Central memory CD8-positive, alpha-beta T cell (primary cell): ENCODE measurements at places on chromosomes 4 and X.

- DNase-seq, result no peak
Measured at GRCh38 chrX:111483135-111483534, 28.3 kb upstream of the SERTM2 start.

GRCh38 chr4:137495578-137495977, 36.7 kb downstream of the PCDH18 start:
- no peak for DNase-seq

DNA sequence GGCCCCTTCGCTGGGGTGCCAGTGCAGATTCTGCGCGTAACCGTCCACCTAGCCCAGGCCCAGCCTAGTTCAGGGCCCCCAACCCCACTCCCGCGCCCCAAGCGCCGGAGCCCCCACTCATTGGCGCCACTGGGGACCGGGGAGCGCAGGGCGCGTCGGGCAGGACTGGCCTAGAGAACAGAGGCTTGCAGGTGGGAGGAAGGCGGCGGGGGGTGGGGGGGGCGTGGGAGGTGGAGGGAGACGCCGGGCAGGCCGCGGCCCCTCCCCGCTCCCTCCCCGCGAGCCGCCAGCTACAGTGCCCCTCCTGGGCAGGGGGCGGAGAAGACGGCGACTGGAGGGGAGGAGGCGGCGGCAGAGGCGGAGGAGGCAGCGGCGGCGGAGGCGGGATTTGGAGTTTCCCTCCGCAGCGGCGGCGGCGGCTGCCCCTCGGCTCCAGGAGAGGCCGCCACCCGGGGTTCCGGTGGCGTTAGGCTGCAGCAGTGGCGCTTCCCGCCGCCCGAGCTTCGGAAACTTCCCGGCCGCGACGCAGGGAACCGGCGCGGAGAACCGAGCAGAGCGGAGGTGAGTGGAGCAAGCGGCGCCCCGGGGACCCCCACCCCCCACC, 4.8 kb upstream of the DUSP9 start:
- DNase-seq, result no peak

DNA sequence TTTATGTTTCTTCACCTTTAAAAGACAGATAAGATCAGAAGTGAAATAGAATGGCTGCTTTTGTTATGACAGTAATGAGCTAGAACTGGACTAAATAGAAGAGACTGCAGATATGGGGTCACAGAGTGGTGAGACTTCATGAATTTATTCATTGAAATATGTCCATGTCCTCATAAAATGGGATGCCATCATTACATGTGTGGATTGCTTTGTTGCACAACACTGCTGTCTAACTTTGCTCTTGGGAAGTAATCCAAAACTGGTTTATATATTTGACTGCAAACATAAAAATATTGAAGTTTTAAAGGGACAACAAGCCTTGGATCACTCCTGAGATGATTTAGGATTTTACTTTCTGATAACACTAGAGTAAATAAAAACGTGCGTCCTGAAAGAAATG, 209.2 kb upstream of the FAT4 start:
- no peak for DNase-seq

- DNase-seq, result no peak
Measured at GRCh38 chrX:150694738-150695410, 1.7 kb downstream of the MTMR1 start.

GRCh38 chr4:102792361-102792936, 31.7 kb upstream of the MANBA start:
- DNase-seq, result no peak

DNA sequence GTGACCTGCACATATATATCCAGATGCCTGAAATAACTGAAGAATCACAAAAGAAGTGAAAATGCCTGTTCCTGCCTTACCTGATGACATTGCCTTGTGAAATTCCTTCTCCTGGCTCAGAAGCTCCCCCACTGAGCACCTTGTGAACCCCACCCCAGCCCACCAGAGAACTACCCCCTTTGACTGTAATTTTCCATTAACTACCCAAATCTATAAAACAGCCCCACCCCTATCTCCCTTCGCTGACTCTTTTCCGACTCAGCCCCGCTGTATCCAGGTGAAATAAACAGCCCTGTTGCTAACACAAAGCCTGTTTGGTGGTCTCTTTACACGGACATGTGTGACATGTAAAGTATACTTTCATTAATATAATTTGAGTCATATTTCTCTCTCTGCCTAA, 320.3 kb upstream of the TECRL start:
- DNase-seq, result no peak

- no peak for DNase-seq
Measured at GRCh38 chr4:189533603-189534002, 407.1 kb upstream of the FRG1 start.

DNA sequence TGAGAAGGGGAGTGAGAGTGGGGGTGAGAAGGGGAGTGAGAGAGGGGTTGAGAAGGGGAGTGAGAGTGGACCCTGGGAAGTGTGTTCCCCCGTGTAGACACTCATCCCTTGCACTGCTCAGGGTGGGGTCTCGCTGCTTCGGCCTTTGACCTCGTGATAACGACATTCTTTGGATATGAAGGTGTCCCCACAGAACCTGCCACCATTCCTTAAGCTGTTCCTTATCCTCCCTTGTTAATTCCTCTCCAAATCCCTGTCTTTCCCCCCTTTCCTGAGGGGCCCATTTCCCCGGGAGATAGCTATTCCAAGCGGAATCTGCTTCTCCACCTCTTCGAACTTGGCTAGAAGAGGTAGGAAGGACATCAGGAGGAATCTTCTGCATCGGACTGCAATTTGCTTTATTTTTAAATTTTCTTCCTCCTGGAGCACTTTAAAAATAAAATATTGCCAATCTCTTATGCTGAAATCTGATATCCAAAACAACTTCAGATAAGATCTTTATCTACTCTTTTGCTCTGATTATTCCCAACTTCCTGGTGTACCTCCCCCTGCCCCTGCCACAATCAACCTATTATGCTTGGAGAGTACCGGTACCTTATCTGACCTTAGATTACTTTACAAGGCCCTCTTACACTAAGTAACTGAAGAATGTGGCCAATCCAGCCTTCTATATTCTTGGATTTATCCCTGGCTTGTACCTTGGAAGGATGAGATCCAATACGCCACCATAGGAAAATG, 15.6 kb downstream of the TRIML1 start:
- DNase-seq, result no peak

- DNase-seq, result no peak
Measured at GRCh38 chrX:131746491-131746968, 202.7 kb downstream of the OR13H1 start.

DNA sequence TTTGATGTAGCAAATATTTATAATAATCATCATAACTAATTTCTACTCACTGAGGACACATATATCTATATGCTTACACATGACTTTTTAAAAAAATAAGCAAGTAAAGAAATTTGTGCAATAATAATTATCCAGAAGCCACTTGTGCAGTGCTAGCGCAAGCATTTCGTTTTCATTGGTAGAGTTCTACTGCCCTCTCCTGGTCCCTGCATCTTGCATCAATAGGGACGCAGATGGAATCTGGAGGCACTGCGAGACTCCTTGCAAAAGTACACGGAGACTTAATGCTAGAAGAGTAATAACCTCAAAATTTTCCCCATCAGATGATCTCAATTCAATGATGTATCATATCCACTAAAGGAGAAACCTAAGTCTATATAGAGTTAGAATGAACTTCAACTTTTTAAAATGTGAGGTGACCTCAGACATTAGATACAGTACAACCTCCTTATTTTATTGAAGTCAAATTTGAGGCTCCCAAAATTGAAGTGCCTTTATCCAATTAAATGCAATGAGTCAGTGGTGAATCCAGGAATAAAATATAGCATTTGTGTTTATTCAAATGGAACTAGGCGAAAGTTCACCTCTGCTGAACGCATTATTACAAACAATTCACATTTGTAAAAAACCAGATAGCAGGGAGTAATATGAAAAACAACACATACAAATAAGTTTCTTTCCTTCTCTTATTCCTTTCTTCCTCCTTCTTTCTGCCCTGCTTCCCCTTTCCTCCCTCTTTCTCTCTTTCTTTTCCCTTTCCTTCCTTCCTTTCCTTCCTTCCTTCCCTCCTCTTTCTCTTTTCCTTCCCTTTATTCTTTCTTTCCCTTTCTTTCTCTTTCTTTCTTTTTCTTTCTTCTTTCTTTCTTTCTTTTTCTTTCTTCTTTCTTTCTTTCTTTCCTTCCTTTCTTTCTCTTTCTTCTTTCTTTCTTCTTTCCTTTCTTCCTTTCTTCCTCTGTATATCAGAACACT, 450.0 kb downstream of the ANKRD50 start:
- DNase-seq, result no peak

GRCh38 chr4:108175966-108176365, 7.2 kb upstream of the LEF1 start:
- no peak for DNase-seq

GRCh38 chr4:47837094-47837907, 566 bp downstream of the CORIN start:
- DNase-seq, result peak; percentile 16

- no peak for DNase-seq
Measured at GRCh38 chrX:96770315-96770714, 85.7 kb downstream of the DIAPH2 start.

DNA sequence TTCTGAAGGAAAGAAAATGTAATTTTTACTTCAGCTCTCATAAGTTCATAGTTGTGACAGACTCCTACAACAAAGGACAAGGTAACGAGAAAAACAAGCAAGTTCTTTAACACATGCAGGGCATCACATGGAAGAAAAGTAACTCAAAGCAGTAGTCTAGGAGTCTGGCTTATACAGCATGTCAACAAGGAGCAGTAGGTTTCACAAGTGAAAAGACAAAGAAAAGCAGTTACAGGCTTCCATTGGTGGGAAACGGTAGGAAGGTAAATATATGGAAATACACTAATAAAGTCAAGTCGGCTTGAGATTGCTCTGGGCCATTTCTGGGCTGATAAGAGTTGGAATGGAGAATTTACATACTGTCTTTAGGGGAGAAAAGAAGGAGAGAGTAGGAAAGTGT, 228.4 kb upstream of the ZFP42 start:
- DNase-seq, result no peak

- no peak for DNase-seq
Measured at GRCh38 chr4:39205476-39205875, 23.1 kb downstream of the WDR19 start.

DNA sequence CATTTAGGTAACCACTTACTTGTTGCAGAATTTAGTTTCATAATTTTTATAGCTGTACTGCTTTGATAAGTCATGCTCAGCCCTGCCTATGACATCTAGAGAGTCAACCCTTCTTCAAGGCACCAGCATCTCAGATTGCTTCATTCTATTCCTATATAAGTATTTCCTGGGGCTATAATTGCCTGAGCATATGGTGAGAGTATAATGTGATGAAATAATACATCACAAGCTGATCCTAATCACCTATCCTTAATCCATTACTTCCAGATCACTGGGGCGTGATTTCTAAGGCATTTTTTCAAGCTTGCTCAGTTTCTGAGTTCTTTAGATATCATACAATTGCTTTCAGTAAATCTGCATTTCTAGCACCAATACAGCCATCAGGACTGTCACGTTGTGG, 200.0 kb upstream of the NPY2R start:
- DNase-seq, result no peak

- DNase-seq, result no peak
Measured at GRCh38 chr4:921830-922331, 10.2 kb downstream of the GAK start.

DNA sequence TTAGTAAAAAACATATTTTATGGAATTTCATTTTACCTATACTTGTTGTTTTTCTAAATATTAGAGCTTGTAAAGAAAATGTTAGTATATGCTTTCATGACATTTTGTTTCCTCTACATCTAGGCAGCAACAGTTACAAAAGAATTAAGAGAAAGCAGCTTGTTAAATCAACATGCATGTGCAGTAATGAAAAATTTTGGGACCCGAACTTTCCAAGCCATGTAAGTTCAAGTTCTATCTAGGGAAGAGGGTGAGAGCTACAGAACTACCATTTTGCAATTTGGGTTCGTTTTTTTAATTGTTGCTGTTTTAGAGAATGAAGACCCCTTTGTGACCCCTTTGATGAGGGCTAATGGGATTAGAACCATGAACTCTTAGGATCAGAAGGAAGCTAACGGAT, 7.2 kb downstream of the AFP start:
- no peak for DNase-seq

GRCh38 chrX:141736656-141737055, 38.1 kb upstream of the SPANXD start:
- DNase-seq, result no peak

GRCh38 chr4:15944895-15945294, 6.4 kb upstream of the FGFBP1 start:
- DNase-seq, result no peak

DNA sequence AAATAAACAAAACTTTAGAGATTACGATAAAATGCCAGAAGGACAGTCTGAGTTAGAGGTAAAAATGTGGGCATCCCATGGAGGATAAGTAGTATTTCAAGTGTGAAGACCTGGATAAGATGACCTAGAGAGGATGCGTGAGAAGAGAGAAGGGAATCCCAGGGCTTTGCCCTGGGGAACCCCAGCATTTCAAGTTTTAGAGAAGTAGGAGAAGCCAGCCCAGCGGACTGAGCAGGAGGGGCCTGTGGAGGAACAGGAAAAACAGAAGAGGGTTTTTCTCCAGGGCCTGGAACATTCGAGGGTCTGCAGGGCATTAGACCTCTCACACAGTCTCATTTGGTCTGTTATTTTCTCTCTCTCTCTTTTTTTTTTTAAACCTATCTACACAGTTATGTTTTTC, 2.9 kb upstream of the CFP start:
- DNase-seq, result no peak

GRCh38 chr4:57182132-57182874, 72.1 kb upstream of the IGFBP7 start:
- DNase-seq, result no peak

GRCh38 chr4:176043838-176044588, 21.6 kb upstream of the WDR17 start:
- no peak for DNase-seq

GRCh38 chr4:22897520-22898108, 204.9 kb downstream of the GBA3 start:
- DNase-seq, result no peak

DNA sequence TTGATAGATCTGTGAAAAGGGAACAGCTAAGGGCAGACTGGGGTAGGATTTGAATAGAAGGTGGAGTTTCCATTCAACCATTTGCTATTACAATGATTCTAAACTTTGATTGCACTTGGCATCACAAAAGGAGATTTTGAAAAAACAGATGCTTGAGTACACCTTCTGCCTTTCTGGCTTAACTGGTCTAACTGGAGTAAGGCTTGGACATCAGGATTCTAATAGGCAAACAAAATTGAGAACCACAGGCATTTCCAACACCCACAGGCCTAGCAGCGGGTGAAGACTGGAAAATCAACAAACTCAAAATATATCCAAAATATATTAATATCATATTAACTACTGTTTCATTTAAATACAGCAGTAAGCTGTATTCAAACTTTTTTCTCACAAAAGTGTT, 1.9 kb upstream of the VEGFC start:
- DNase-seq, result no peak

- no peak for DNase-seq
Measured at GRCh38 chr4:7486101-7486500, 51.4 kb upstream of the PSAPL1 start.
